ENCODE measurements at places on chromosomes 16 and 17. TPM values are rescaled to one million over a fixed set of nuclear protein-coding genes. Genes with fewer than 3 reads are reported as not detected.

DNA sequence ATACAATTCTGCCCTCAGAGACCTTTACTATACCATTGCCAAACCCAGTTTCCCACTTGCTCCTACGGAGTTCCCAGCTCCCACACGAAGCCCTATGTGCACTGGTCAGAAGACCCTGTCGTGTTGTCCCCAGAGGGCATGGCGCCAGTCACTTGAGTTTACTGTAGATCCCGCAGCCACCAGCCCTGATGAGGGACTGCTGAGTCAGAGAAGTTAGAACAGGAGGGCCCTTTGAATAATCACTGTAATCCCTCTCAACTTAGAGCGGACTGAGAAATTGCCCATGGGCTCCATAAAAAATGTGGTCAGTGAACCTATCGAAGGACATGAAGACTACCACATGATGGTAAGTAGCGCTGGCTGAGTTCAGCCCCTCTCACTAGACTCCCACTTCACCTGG, 9.2 kb downstream of the UBFD1 start:
- no peak for ATAC-seq

DNA sequence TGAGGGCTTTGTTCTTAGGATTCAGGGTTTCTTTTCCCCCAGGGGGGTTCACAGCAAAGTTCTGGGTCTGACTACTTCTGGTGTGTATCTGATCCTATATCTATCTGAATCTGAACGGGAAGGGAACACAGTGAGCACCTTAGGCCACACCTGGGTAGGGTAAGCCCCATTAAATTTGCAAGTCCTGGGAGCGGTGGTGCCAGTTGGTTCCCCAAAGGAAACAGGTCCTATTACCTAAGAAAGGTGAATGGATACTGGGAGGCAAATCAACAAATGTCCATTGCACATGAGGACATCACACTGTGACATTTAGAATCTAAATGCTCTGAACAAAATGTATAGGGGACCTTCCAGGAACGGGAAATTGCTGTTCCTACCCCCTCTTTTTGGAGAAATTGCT, 54.6 kb downstream of the BMERB1 start:
- no peak for ATAC-seq

ZNF319 gene
- 5.1 TPM for total RNA-seq

DNA sequence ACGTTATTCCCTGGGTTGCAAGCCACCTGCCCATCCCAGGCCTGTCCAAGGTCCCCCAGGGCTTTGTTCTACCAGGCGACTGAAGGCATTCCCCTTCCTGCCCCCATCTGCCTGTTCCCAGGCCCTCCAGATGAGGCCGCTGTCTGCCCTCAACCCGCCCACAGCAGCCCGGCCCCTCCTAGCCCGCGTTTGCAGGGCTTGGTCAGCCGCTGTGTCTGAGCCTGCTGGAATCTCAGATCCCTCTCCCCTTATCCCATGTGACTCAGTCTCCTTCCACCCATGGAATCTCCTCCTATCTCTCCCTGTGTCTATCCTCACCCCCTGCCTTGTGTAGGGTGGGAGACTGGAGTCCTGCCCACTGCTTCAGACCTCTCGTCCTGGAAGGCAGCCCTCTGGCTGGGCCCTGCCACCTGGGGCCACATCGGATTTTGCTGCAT, 186.0 kb upstream of the TNRC6C start:
- peak; percentile 80 for ATAC-seq

GRCh38 chr17:16463358-16464302, 28.4 kb downstream of the LRRC75A start:
- no peak for ATAC-seq

CRYBA1 gene
- total RNA-seq: not detected

DNA sequence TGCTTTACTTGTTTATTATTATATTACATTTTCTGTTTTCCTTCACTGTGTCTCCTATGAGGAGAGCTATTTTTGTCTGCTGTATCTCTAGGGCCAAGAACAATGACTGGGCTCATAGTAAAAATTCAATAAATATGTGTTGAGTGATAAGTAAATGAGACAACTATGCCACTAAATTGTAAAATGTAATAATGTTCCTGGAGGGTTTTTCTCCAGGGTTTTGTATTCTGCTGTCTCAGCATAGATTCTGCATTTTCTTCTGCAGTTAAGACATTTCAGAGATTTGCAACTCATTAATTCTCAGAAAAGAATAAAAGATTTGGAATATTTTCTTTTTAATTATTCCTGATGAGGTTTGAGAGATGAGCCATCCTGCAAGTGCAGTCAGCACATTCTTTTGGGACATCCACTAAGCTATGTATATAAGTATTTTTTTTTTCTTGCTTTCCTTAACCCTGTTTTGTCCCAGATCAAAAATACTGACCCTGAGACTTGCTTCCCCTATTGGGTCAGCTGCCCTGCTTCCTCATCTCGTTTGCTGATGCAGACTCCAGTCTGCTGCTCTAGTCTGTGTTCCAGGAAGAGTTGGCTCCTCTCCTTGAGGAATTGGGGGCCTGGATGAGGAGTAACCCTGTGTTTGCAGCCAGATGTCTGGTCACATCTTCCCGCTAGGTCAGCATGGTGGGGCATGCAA, 122.9 kb downstream of the ABCA8 start:
- ATAC-seq: no peak

Measured in esophagus mucosa (tissue), 1 donor.